Lower leg skin (tissue), 4 donors: ENCODE measurements at places on chromosomes 13 and 19. TPM values are rescaled to one million over a fixed set of nuclear protein-coding genes. Genes with fewer than 3 reads are reported as not detected.

DNA sequence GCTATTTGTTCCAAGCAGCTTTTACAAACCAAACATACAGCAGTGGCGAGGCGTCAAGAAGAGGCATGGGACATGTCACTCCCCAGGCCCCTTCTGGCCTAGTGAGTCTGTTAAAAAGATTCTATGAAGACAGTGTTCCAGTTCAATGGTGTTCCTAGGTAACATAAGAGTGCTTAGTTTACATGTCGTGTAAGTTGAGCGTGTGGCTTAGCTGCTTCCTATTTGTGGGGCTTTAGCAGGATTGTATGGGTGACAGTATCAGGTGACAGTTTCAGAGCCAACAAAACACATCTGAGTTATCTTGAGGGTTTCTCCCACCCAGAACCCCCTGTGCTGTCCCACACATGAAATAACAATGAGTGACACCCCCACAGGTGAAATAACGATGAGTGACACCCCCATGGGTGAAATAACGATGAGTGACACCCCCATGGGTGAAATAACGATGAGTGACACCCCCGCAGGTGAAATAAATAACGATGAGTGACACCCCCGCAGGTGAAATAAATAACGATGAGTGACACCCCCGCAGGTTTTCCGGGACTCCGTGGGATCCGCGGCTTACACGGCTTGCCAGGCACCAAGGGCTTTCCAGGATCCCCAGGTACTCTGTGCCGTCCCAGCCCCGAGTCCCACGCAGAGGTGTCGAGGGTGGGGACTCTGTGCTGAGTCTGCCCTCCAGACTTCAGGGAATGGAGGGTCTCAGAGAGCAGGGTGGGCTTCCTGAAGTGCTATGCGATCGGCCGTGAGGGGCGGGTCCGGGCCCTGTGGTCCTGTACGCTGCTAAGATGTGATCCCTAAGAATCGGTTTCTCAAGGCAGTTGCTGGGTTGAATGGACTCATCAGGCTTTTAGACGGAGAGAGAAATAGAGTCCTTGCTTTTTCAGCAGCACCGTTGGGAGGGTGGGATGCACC lies 68.6 kb downstream of the RAB20 start:
- no peak for DNase-seq

DNA sequence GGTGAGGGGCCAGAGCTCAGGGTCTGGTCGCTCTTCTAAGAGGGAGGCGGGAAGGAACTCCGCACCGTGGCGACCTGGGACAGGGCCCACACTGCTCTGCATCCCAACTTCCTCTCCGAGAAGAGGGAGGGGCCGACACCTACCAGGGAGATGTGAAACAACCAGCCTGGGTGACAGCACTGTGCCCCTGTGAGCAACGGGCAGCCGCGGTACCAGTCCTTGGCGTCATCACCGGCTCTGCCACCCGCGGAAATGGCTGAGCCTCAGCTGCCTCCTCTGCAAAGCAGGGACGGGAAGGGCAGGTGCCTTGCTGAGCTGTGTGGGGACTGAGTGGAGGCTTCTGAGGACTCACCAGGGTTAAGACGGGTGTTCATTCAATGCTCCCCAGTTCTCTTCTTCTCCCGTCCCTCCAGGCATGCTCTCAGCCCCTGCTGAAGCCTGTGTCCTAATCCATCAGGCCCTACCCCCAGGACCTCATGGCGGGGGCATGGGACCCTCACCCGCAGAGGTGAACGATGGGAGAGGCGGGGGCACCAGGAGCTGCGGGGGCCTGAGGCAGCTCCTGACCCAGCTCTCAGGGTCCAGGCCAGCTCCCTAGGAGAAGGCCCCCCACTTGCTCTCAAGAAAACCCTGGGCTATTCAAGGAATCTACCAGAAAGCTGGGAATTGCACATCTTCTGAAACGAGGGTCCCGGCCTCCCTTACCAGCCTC lies 9.3 kb downstream of the ZNF787 start:
- no peak for DNase-seq

DNA sequence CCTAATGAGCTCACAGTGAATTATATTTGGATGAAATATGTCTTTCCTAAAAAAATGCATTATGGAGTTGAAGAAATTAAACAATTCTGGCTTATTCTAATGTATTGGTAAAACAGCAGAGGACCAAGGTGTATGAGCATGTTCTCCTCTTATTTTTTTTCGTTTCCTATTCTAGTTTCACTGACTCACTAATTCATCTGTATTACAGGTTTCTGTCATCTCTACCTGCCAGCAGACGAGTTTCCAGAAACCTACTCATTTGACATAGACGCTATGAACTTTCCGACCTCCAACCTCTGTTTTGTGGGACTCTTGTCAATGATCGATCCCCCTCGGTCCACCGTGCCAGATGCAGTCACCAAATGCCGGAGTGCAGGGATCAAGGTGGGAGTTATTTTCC lies 20.3 kb downstream of the ATP12A start:
- DNase-seq, result no peak

The LRG1 gene
- total RNA-seq, result 3.5 TPM
